Aorta (tissue), 5 donors: ENCODE measurements at places on chromosomes 6 and 20. TPM values are rescaled to one million over a fixed set of nuclear protein-coding genes. Genes with fewer than 3 reads are reported as not detected.

GRCh38 chr6:99589290-99589672 is 17.4 kb upstream of the PRDM13 start:
- H3K4me1 ChIP-seq: no peaks in the 10 kb centered on the region
- no peaks in the 10 kb centered on the region for H3K36me3 ChIP-seq
- H3K4me3 ChIP-seq: no peak overlapping the region
- no peaks in the 10 kb centered on the region for H3K27me3 ChIP-seq

- H3K36me3 ChIP-seq: no peaks in the 10 kb centered on the region
- no peak overlapping the region for H3K27ac ChIP-seq
- H3K4me1 ChIP-seq: no peaks in the 10 kb centered on the region
- no peaks in the 10 kb centered on the region for H3K27me3 ChIP-seq
Observed at GRCh38 chr6:98650941-98651340, 183.4 kb upstream of the POU3F2 start.

The CAP2 gene
- 21.2 TPM for total RNA-seq

GRCh38 chr20:61754976-61755778 is 310.5 kb downstream of the TAF4 start:
- no peak overlapping the region for H3K4me3 ChIP-seq
- no peak overlapping the region for H3K27ac ChIP-seq
- no peaks in the 10 kb centered on the region for H3K36me3 ChIP-seq
- no peak for DNase-seq
- H3K4me1 ChIP-seq: no peaks in the 10 kb centered on the region
- no peaks in the 10 kb centered on the region for H3K27me3 ChIP-seq

- no peak for DNase-seq
- H3K36me3 ChIP-seq: no peaks in the 10 kb centered on the region
- H3K4me3 ChIP-seq: no peak overlapping the region
- no peaks in the 10 kb centered on the region for H3K27me3 ChIP-seq
- no peak overlapping the region for H3K27ac ChIP-seq
Observed at GRCh38 chr6:30749554-30750378, 5.4 kb upstream of the IER3 start.

The HLA-DOB gene
- total RNA-seq: 2.8 TPM

DNA sequence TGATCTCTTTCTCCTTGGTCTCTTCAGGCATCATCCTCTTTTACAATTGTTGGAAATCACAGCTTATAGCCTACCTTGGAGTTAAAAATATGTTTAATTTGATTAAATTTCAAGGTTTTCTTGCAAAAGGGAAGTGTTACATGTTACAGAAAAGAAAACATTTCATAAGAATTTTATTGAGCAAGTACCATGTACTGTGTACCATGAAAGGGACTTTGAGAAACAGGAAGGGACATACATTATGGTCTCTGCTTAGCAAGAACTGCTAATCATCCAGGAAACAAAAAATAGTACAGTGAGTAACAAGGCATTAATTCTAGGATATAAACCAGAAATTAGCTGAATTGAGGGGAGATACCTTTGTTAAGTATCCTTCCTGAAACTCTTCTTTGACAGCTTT is 145.3 kb upstream of the SPACA1 start:
- H3K27ac ChIP-seq: no peak overlapping the region
- no peaks in the 10 kb centered on the region for H3K4me1 ChIP-seq
- no peaks in the 10 kb centered on the region for H3K27me3 ChIP-seq

DNA sequence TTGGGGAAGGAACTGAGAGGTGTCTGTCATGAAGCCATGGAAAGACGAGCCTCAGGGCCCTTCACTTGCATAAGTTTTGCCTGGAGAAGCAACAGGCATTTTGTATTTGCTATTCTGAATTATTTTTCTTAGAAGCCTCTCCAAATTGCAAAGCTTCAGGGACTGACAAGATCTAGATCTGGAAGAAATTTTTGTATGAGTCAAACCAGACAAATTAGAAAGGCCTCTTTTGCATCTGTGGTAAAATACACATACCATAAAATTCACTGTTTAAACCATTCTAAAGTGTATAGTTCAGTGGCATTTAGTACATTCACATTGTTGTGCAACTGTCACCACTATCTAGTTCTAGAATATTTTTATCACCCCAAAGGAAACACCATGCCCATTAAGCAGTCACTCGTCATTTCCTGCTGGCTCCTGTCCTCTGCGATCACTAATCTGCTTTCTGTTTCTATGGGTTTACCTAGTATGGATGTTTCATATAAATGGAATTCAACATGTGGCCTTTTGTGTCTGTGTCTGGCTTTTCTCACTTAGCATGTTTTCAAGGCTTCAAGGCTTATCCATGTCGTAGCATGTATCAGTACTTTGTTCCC is 269.1 kb downstream of the PHF3 start:
- H3K36me3 ChIP-seq: no peaks in the 10 kb centered on the region
- H3K4me3 ChIP-seq: no peak overlapping the region
- DNase-seq: no peak
